ENCODE measurements at places on chromosomes 4 and X. TPM values are rescaled to one million over a fixed set of nuclear protein-coding genes. Genes with fewer than 3 reads are reported as not detected.

- peak; percentile 52 for ATAC-seq
Observed at GRCh38 chr4:16032396-16032770, 51.4 kb downstream of the PROM1 start.

- peak; percentile 61 for ATAC-seq
Observed at GRCh38 chr4:87081826-87082225, 138.6 kb downstream of the KLHL8 start.

DNA sequence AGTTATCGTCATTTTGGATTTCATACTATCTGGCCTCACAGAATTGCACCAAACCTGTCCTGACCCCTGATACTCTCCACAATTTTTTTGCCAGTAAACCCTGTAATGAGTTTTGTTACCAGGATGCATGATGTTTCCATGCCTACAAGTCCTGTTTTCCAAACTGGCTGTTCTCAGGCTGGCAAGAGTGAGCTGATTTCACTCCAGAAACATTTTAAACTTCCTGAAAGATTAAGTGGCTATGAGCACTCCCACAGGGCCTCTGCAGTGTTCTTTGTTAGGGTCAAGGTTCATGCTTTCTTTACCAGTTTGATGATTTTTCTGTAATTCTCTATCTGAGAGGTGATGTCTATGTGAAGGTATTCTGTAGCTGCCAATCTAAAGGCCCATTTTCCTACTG is 31.7 kb upstream of the PDLIM3 start:
- no peak for ATAC-seq

DNA sequence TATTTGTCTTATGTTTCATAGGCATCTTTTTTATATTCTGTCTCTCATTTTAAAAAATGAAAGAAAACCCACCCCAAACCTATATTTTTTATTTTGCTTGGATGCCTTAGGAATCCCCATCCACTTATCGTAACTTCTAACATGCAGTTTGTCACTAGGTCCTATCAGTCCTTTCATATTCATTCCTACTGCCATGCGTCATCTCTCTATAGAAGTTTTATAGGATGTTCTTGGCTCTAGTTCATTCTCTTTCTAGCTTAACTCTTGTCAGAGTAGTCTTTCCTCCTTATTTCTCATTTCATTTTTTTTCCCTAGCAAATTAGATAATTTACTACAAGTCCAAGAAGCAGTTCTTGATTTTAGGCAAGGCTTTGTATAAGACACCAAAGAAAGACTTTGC is 92.7 kb downstream of the LARP1B start:
- no peak for ATAC-seq

Gene GRID2
- total RNA-seq, result 5.4 TPM
